ENCODE measurements at places on chromosomes 11 and 22.

DNA sequence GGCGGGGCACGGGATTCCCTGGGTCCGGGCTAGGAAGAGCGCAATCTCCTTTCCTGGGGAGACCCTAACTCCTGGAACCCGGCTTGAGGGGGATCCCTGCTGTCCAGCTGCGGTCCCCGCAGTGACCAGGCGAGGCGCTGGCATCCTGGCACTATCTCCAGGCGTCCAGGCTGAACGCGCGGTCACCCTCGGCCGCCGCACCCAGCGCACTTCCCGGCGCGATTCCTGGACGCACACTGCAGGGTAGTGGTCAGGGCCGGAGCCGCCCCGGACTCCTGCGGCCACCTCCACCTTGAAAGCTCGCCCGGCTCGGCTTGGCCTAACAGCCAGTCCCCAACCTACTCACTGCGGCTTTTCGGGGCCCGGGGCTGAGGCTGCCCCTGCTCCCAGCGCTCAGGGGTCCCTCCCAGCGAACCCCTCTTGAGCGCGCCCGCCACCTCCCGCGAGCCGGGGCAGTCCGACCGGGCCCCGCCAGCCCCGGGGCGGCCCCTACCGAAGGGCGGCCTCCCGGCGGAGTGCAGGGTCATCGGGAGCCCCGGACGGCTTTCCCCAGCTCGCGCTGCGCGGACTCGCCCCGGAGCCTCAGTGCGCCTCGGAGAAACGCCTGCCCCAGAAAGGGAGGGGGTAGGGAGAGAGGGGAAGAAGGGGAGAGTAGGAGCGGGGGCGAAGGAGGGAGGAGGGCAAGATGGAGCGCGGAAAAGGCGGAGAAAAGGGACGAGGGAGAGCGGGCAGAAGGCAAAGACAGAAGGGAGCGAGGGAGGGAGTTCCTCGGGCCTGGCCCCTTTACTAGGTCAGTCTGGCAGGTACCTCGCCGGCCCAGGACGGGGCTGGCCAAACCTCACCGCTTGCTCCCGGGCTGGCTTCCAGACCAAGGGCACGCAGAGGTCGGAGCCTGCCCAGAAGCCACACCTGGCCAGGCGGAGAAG is 1.0 kb downstream of the POU2AF3 start:
- no peaks in the 10 kb centered on the region for H3K36me3 ChIP-seq
- H3K27me3 ChIP-seq: peaks cover 42% of the 10 kb centered on the region
- H3K4me3 ChIP-seq: peak overlapping the region; percentile 32
- no peaks in the 10 kb centered on the region for H3K4me1 ChIP-seq

- no peak overlapping the region for H3K4me3 ChIP-seq
- H3K36me3 ChIP-seq: peaks cover 6% of the 10 kb centered on the region
- DNase-seq: no peak
- H3K27ac ChIP-seq: peak overlapping the region; percentile 66
- peaks cover 39% of the 10 kb centered on the region for H3K4me1 ChIP-seq
- no peaks in the 10 kb centered on the region for H3K27me3 ChIP-seq
These were observed 7.9 kb downstream of the AIP start for GRCh38 chr11:67490727-67491065.

DNA sequence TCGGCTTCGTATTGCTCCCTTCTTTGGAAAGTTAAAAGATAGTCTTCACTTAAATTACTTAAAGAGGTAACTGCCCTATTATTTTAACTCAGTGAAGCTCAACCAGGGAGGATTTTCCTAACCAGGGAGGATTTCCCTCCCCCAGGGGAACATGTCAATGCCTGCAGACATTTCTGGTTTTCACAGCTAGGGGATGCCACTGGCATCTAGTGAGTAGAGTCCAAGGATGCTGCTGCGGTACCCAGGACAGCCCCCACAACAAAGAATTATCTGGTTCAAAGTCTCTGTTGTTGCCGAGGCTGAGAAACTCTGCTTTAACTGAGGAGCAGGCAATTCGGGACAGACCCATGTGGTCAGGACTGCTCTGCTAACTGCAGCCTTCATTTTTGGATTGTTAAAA is 82.2 kb downstream of the DEPDC5 start:
- peaks cover 3% of the 10 kb centered on the region for H3K36me3 ChIP-seq
- no peak overlapping the region for H3K27ac ChIP-seq
- no peak for DNase-seq
- H3K4me3 ChIP-seq: no peak overlapping the region
- no peaks in the 10 kb centered on the region for H3K27me3 ChIP-seq

- no peak for DNase-seq
- no peaks in the 10 kb centered on the region for H3K36me3 ChIP-seq
- H3K4me1 ChIP-seq: no peaks in the 10 kb centered on the region
- H3K4me3 ChIP-seq: no peak overlapping the region
These were observed 426.4 kb downstream of the AASDHPPT start for GRCh38 chr11:106503901-106504300.

- DNase-seq: no peak
- H3K36me3 ChIP-seq: no peaks in the 10 kb centered on the region
- H3K27me3 ChIP-seq: no peaks in the 10 kb centered on the region
- no peak overlapping the region for H3K27ac ChIP-seq
These were observed 30.7 kb downstream of the PIWIL4 start for GRCh38 chr11:94597896-94598295.

- no peak overlapping the region for H3K27ac ChIP-seq
- DNase-seq: no peak
- no peaks in the 10 kb centered on the region for H3K36me3 ChIP-seq
- H3K4me1 ChIP-seq: no peaks in the 10 kb centered on the region
- no peak overlapping the region for H3K4me3 ChIP-seq
These were observed 649.0 kb upstream of the ANO5 start for GRCh38 chr11:21543901-21544300.

DNA sequence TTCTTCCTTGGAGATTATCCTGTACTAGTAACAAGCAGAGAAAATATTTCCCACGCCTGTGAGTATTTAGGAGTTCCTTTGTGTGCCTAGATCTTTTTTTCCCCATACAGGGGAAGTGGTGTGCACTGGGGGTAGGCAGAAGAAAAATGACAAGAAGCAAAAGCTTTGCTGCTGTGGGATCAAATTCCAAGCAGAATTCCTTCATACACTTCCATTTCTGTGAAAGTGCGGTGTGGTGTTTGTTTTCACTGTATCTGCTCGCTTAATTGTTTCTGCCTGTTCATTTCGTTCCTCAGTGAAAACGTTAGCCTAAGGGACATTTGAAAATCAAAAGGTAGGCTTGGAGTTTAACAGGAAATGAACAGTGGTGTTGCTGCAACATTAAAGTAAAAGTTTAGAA is 47.9 kb downstream of the BLID start:
- H3K36me3 ChIP-seq: no peaks in the 10 kb centered on the region
- no peak overlapping the region for H3K27ac ChIP-seq
- H3K4me1 ChIP-seq: no peaks in the 10 kb centered on the region
- no peak for DNase-seq

DNA sequence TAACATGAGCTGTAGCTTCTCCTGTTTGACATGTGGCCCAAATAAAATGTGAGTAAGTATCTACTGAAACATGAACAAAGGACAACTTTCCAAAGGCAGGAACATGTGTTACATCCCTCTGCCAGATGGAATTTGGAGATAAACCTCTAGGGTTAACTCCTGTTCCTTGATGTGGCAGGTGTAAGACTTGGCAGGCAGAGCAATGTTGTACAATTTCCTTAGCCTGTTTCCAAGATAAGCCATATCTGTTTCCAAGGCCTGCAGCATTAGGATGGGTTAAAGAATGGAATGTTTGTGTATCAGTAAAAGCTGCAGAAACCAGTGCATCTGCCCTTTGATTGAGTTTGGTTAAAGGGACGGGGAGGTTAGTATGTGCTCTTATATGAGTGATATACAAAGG is 8.8 kb upstream of the DNAJB13 start:
- H3K27ac ChIP-seq: no peak overlapping the region
- no peak for DNase-seq
- H3K4me1 ChIP-seq: no peaks in the 10 kb centered on the region

GRCh38 chr11:46693597-46694012 is 6.8 kb downstream of the ARHGAP1 start:
- no peaks in the 10 kb centered on the region for H3K27me3 ChIP-seq
- no peak overlapping the region for H3K27ac ChIP-seq
- H3K4me3 ChIP-seq: no peak overlapping the region
- no peak for DNase-seq
- peaks cover 13% of the 10 kb centered on the region for H3K4me1 ChIP-seq

DNA sequence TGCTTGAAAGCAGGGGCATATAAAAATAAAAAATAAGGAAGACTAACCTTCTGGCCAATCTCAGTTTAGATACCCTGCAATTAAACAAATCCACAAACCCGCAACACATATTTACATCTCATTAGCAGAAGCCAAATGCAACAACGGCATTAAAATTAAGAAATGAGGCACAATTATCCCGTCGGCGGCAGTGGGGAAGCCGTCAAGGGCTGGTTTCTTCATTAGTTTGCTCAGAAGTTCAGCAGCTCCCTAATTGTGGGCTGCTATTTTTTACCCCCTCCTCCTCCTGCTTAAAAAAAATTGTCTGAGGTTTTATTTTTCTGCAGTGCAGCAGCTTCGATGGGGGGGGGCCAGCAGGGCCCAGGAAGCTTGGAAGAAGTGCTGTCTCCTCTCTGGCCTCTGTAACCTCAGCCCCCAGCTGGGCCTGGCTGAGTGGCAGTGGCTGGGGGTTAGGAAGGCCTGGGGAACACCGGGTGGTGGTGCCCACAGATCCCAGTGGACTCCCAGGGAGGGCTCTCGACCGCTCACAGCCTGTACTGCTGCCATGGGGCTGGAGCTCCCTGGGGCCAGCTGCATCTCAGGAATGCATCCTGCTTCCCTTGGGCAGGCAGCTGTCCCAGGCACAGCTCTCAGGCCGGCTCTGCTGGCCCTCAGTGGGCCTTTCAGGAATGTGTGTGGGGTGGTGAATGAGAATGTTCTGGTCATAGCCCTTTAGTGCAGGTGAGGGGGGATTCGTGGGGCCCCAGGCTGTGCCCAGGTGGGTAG is 148.7 kb upstream of the B3GAT1 start:
- H3K27ac ChIP-seq: no peak overlapping the region
- H3K4me3 ChIP-seq: no peak overlapping the region
- H3K27me3 ChIP-seq: peaks cover 8% of the 10 kb centered on the region
- no peaks in the 10 kb centered on the region for H3K36me3 ChIP-seq
- no peaks in the 10 kb centered on the region for H3K4me1 ChIP-seq
- no peak for DNase-seq

- H3K27me3 ChIP-seq: peaks cover 34% of the 10 kb centered on the region
- H3K36me3 ChIP-seq: no peaks in the 10 kb centered on the region
These were observed 17.3 kb upstream of the EIF3D start for GRCh38 chr22:36546092-36546804.

DNA sequence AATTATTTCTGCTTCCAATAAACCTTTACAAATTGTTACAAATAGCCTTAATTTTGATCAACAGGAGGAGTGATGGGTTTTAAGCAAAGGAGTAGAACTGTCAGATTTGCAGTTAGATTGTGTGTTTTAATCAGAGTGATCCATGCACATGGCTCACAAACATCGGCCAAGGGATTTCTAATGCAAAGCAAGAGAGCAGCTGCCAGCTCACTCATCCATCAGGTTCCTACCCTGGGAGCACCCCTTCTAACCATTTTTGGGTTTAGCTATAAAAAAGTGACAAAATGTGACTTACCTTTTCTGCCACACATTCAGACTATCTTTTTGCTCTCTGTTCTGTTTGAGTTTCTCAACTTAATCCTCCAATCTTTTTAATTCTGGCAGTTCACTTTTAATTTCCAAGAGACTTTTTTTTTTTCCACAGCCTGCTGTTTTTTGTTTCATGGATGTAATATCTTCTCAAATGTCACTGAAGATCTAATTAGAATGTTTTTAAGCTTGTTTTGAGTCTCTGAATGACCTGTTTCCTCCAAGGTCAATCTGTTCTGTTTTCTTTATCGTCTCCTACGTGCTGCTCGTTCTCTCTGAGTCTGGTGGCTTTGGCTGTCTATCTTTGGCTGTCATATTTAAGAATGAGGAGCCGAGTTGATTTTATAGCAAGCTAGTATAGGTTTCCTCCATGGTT is 6.0 kb downstream of the IZUMO1R start:
- no peak overlapping the region for H3K27ac ChIP-seq
- peaks cover 29% of the 10 kb centered on the region for H3K27me3 ChIP-seq
- H3K4me1 ChIP-seq: no peaks in the 10 kb centered on the region
- no peaks in the 10 kb centered on the region for H3K36me3 ChIP-seq

GRCh38 chr11:35211952-35212351 is 73.0 kb downstream of the CD44 start:
- no peaks in the 10 kb centered on the region for H3K27me3 ChIP-seq
- no peak for DNase-seq
- no peak overlapping the region for H3K4me3 ChIP-seq
- peak overlapping the region; percentile 68 for H3K27ac ChIP-seq
- peaks cover 39% of the 10 kb centered on the region for H3K36me3 ChIP-seq
- H3K4me1 ChIP-seq: peaks cover 52% of the 10 kb centered on the region

DNA sequence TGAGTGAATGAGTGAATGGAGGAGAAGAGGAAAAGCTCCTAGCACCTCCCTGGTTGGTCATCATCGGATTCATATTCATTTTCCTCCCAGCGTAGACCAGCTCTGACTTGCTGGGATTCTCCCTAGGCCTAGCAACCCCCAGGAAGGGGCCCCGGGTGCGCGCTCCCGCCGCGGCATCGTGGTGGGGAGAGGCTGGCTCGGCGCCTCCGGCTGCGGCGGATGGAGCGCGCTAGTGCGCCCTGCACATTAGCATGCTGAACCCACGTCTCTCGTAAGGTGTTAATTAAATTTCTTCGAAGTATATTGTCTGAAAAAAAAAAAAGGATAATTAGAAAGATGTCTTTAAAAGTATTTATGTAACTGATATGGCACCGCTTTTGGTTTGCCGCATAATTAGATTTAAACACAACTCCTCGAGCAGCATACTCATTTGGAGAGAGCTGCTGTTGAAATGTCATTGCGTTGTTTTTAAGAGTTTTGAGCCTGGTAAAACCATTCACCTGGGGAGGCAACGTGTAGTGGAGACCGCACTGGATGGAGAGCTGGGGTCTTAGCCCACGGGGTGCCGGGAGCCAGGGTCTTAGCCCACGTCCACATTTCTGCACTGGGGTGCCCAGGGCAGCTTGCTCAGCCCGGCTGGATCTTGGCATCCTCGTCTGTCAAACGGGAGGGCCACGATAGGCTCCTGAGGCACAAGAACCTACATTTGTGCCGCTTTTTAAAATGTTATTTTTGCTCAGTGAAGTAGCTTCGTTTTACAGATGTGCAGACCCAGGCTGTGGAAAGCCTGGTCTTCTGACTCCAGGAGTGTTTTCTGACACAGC is 21.8 kb downstream of the MPPED1 start:
- H3K4me3 ChIP-seq: no peak overlapping the region
- no peak for DNase-seq
- H3K4me1 ChIP-seq: no peaks in the 10 kb centered on the region

- peaks cover 90% of the 10 kb centered on the region for H3K4me1 ChIP-seq
- peak overlapping the region; percentile 91 for H3K4me3 ChIP-seq
- DNase-seq: peak; percentile 68
- no peaks in the 10 kb centered on the region for H3K27me3 ChIP-seq
These were observed 85.4 kb downstream of the MICAL2 start for GRCh38 chr11:12195768-12196167.

All from activated T-cell treated with anti-CD3 and anti-CD28 coated beads, Interleukin-2, amount 50 U/mL, for 72 hours (primary cell).